ENCODE measurements at places on chromosomes 5 and 9.

DNA sequence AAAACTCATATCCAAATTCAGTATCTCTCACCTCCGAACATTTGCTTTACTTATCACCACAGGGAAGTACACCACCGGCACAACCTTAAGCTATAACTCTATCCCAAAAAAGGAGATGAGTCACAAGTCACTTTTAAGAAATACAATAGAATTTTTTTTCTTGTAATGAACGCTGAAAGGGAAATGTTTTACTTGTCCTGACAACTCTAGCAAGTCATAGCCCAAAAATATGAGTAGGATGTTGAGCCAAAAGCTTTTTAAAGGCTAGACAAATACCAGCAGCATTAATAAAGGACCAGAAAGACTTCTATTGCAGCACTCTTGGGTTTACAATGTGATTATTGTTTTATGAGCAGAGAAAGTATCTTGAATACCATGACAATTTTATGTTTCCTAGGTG, 147.3 kb upstream of the FST start:
- no peak for DNase-seq

- no peak for DNase-seq
Measured at GRCh38 chr9:127562279-127562796, 49.7 kb upstream of the STXBP1 start.

DNA sequence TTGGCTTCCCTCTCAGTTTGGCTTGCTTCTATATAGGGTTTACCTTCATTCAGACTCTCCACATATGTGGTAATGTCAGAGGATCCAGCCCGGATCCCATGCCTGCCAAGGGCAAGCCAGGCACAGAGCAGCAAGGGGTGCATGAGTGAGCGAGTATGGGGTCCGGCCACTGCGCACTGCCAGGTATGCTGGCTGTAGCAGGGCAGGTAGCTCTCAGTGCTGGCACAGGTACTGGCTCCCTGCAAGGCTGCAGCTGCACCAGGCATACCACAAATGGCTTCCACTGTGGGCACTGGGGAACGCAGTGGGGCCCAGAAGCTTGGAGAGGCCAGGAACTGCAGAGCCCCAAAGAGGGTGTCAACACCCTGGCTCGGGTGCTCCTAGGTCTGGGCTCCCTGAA, 86.2 kb downstream of the GIN1 start:
- DNase-seq: no peak

GRCh38 chr5:53073348-53073747, 36.2 kb downstream of the MOCS2 start:
- no peak for DNase-seq

All from suprapubic skin (tissue), 4 donors.